ENCODE measurements at places on chromosomes 2 and 18.

GRCh38 chr18:36578871-36579710 is 249.7 kb downstream of the TPGS2 start:
- DNase-seq = no peak

DNA sequence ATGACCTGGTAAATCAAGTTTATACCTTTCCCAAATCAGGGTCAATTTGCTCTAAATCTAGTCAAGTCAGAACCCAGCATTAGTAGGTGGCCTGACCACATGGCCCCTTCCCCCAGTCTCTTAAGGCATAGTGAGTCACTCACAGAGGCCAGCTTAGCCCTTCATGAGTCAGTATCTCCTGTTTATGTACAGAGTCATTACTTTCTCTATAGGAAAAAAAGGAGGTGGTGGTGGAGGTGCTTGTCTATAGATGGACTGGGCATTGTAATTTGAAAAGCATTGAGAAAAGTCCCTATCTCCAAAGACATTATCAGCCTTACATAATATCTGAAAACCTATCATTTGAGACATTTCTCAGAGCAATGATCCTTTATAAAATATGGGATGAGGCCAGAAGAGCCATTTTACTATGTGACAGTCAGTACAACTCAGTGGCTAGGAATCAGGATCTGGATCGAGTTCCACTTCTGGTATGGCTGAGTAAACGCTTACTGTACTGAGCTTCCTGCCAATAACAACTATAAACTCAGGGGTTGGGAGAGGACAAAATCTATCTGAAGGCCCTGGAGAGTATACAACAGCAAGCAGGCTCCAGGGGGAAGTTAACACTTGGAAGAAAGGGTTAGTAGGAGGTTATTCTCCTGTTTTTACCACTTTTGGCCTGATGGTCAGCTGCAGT is 22.5 kb upstream of the SIGLEC15 start:
- no peak for DNase-seq

DNA sequence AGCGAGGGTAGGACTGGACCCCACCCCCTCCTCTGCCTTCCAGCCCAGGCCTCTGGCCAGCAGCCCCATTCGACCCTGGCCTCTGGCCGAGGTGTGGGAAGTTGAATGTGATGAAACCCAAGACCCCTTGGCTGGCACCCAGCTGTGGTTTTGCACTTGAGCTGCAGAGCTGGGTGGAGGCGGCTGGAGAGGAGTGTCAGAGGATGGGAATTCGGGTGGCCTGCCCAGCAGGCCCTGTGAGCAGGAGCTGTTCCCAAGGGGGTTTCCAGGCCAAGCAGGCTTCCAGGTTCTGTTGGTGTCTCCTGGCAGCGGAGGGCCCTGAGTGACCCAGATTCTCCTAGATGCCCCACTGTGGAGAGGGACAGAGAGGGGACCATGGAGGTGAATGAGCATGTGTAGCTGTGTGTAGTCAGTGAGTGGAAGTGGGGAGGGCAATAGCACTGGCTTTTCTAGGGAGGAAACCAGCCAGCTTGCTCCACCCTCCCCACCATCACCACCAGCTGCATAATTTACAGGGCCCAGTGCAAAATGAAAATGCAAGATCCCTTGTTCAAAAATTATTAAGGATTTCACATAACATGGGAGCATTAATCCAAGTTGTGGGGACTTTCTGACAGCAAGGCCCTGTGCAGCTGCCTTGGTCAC is 172.2 kb upstream of the HAAO start:
- no peak for DNase-seq

DNA sequence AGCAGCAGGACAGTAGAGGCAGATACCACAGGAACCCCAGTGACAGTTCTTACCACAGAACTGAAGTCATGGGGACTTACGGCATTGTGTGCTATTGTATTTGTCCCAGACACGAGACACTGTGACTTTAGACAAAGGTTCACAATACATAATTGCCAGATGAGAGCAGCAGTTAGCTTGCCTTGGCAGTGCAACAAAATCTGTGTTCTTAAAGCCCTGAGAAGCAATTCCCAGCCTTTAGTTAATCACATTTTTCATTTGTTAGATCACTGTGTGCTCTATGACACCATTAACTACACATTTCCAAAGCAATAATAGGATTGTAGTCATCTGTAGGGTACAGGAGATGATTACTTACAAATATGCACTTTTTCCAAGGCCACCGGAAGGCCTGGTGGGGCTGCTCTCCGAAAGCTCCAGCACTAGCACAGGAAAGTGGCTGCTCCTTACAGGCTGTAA is 97.5 kb upstream of the LDLRAD4 start:
- no peak for DNase-seq

GRCh38 chr2:26645762-26646161 is 4.6 kb upstream of the CIB4 start:
- no peak for DNase-seq

GRCh38 chr2:118031566-118031965 is 17.7 kb upstream of the CCDC93 start:
- no peak for DNase-seq

GRCh38 chr2:237673130-237674001 is 46.0 kb downstream of the LRRFIP1 start:
- peak; percentile 96 for DNase-seq

DNA sequence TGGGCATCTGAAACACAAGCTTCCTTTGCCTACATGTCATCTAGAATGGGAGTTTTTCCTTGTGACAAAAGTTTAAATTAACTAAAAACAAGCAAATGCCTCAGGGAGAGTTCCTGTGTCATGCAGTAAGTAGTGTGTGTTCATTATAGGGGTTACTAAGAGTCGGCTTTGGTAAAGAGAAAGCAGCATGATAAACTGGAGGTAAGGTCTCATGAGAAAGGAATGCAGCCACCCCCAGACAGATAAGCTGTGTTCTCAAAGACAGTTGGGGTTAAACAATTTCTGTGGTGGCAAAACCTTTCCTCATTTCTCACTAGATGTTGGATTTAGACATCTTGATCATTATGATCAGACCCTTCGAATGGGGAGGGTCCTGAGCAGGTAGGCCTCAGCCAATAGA is 129.7 kb downstream of the MAP4K4 start:
- no peak for DNase-seq

DNA sequence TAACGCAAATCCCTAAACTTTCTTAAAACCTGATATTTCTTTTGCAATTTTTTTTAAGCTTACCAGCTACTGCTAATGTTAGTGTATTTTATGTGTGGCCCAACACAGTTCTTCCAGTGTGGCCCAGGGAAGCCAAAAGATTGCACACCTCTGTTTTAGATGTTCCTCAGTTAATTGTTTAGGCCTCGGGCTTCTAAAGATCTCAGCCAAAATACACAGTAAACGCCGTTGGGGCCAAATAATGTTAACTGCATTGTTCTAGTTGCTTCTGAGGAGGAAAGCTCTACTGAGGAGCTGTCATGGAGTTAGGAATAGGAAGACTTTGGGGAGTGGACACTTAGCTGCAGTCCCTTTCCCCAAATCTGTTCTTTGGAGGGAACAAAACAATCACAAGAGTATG is 2.0 kb downstream of the HSPE1 start:
- DNase-seq = no peak

DNA sequence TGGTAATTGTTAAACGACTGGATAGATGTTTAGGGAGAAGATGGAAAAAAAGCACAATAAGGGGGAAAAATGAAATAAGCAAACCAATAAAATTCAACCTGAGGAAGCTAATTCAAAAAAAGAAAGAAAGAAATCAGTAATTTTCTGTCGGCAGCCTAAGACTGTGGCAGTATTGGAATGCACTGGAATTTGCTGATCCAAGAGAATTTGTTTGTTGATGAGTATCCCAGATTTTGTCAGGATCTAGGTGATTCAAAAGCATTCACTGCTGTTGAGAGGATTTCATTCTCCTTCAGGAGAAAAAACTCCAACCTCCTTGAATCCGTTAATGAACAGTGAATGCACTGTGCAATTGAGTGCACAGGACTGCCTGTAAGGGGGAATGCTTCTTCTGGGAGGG is 546.7 kb downstream of the CNTNAP5 start:
- no peak for DNase-seq

GRCh38 chr2:181240844-181241243 is 216.3 kb upstream of the ITGA4 start:
- no peak for DNase-seq

DNA sequence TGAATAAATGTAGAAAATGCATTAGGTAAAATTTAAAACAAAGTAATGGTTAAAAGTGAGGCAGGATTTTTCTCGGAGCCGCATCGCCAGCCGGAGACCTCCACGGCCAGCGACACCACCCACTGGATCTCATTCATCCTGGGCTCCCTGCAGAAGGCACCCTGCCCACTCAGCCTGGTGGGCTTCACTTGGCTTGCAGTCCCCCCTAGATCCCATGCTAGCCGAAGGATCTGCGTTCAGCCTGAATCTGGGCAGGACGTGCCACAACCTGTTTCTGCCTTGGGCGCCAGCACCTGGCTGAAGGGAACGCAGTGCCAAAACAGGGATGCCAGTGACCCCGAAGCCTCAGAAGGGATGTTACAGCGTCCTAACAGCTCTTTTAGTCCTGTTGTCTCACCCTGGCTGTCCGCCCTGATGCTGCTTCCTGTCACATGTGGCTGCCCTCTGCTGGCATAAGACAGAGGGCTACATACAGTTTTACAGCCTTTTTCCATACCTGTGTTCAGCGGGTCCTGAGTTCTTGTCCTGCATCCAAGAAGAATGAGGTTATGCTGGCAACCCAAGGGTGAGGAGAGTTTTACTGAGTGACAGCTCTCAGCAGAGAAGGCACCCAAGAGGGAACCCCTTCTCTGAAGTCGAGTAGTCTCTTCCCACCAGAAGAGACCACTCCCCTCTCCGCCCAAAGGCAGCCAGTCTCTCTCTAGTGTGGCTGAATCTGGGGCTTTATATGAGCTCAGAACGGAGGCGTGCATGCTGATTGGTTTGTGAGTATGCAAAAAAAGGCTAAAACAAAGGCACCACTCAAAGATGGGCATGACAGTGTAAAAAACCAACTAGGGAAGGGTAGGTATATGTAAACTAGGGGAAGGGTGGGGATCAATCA is 173.1 kb upstream of the GYPC start:
- DNase-seq = no peak

DNA sequence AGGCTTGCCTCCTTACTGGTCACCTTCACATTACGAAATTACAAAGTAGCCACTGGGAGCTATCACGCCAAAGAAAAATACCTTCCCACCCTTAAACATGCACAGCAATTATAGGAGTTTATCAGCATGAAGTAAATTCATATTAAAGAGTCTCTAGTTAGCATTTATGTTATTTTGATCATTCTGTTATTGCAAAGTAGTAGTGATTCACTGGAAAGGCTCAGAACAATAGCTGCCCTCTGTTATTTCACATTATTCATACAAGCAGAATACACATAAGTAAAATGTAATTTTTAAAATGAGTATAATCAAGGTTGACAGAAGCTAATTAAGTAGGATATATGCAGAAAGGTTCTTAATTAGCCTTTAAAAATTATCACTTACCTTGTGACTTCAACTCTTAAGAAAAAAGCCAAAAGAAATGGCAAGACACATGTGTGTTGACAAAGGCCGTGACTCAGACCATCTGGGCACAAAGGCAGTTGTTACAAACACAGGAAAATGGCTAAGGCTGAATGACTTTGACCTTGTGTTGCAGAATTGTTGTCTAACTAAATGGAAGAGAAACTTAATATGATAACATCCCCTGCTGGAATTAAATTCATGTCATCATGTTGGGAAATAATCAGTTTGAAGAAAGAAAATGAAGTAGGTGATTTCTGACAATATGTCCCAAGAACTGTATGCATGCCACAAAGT is 108.3 kb downstream of the ARL6IP6 start:
- DNase-seq = no peak

- no peak for DNase-seq
Observed at GRCh38 chr2:58585233-58585632, 344.1 kb upstream of the FANCL start.

DNA sequence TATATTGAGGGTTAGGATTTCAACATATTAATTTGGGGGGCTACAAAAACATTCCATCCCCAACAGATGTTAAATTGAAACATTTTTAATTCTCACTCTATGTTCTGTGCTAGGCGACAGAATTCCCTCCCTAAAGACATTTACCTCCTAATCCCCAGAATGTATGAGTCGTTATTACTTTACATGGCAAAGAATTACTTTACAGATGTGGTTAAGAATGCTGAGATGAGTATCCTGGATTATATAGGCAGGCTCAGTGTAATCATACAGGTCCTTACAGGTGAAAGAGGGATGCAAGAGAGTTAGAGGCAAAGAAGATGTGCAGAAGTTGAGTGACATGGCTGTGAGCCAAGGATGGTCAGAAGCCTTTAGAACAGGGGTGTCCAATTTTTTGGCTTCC is 974.1 kb upstream of the ACVR2A start:
- no peak for DNase-seq

GRCh38 chr2:227834423-227834822 is 20.8 kb downstream of the CCL20 start:
- DNase-seq = no peak

GRCh38 chr2:101040761-101041160 is 38.7 kb downstream of the RPL31 start:
- no peak for DNase-seq

GRCh38 chr2:239946864-239947728 is 78.0 kb downstream of the NDUFA10 start:
- DNase-seq = no peak

GRCh38 chr18:2821695-2822094 is 25.1 kb upstream of the EMILIN2 start:
- no peak for DNase-seq

GRCh38 chr2:105749583-105750400 is 5.1 kb downstream of the NCK2 start:
- DNase-seq = no peak

GRCh38 chr2:19784456-19784855 is 117.3 kb downstream of the TTC32 start:
- DNase-seq = no peak

DNA sequence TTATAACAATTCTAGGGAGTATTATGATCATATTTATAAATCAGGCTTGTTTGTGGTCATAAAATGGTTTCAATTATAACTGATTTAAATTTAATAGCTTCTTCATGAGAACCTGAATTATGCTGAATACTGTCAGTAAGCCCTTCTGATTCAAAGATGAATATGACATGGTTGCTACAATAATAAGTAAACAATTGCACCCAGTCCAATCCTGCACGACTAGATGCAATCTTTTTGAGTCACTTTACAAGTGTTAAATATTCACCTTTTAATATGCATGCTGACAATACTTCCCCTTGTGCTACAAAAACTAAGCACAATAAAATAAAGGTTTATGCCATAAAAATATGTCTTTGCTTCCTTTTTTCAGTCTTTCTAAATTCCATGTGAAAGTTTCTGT is 325.2 kb downstream of the KCNJ3 start:
- no peak for DNase-seq

GRCh38 chr2:25190536-25190935 is 22.2 kb upstream of the POMC start:
- peak; percentile 47 for DNase-seq
